ENCODE measurements at places on chromosomes 2 and 18.

- no peak for DNase-seq
Measured at GRCh38 chr2:43838560-43839267, at the start of the genes ABCG5 and ABCG8. ABCG5 (minus strand) TSS chr2:43838839; CDS start chr2:43838679, 160 bp downstream. ABCG8 (plus strand) TSS chr2:43838971; CDS start chr2:43839054, 83 bp downstream.

- DNase-seq, result no peak
Measured at GRCh38 chr2:231960810-231961348, 634 bp upstream of the DIS3L2 start.

- DNase-seq, result peak; percentile 95
Measured at GRCh38 chr2:226835796-226836547, at the start of gene RHBDD1. RHBDD1 (plus strand) TSS chr2:226836054; CDS start chr2:226864694, 28,640 bp downstream.

GRCh38 chr18:24009246-24009645, 5.3 kb upstream of the TTC39C start:
- no peak for DNase-seq

GRCh38 chr2:149033716-149034115, 4.8 kb upstream of the LYPD6B start:
- DNase-seq, result no peak

DNA sequence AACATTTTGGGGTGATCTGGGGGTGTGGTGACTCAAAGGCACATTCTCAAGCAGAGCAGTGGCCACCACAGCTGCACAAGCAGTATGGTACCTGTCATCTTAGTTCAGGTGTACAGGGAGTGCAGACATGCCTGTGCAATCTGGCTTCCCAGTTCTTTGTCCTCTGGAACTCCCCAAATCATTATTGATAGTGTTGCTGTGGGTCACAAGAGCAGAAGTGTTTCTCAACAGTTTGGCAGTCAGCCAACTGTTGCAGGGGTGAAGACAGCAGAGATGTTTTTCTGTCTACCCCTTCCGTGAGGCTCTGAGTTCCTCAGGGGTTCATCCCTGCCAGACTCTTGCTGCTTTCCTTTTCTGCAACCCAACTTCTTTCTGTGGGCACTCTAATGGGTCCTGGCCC, 206.5 kb upstream of the ZSWIM2 start:
- DNase-seq, result peak; percentile 12

GRCh38 chr2:197576631-197577030, 60.8 kb downstream of the MOB4 start:
- DNase-seq, result no peak

- DNase-seq, result no peak
Measured at GRCh38 chr18:37449618-37450017, 116.0 kb downstream of the CELF4 start.

- no peak for DNase-seq
Measured at GRCh38 chr2:64946769-64947247, 42.4 kb upstream of the SLC1A4 start.

DNA sequence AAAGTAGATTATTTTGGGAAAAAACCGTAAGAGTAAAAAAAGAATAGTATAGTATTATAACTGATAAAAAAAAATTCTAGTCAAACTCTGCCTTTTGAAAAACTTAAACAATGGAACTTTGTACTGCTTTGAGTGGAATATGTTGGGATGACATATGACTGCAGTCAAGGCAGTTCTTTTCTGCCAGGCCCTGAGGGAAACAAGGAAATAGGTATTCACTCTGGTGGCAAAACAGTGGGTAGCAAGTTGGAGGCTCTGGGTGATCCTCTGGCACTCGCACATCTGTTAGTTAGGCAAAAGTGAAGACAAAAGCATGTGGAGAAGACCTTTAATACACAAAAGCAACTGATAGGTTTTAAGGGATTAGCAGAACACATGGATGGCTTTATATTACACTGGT, 102.2 kb downstream of the ARHGEF33 start:
- DNase-seq, result no peak

DNA sequence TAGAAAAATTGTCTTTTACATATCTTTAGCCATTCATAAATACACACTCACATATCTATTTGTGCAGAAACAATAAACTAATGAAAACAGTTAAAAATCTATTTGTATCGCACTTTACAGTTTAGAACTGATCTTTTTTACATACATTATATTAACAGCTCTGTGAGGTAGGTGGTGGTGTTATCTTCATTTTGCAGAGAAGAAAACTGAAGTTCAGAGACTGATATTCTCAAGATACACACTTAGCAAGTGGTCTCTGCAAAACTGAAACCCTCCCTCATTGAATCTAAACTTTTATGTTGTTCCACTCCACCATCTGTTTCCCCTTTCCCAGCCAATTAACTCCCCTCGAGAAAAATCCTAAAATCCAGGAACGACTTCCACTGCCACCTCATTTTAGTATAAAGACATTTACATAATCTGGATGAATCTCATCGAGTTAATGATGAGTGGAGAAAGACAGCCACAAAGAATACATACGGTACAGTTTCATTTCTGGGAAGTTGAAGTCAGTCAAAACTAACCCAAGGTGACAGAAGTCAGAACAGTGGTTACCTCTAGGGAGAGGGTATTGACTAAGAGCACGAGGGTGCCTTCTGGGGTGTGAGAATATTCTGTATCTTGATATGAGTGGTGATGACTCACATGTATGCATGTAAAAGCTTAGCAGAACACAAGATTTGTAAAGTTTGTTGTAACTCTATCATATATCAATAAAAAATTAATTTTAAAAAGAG, 524.2 kb upstream of the TCF4 start:
- peak; percentile 81 for DNase-seq

- DNase-seq, result no peak
Measured at GRCh38 chr18:55607773-55608172, 19.8 kb upstream of the TCF4 start.

DNA sequence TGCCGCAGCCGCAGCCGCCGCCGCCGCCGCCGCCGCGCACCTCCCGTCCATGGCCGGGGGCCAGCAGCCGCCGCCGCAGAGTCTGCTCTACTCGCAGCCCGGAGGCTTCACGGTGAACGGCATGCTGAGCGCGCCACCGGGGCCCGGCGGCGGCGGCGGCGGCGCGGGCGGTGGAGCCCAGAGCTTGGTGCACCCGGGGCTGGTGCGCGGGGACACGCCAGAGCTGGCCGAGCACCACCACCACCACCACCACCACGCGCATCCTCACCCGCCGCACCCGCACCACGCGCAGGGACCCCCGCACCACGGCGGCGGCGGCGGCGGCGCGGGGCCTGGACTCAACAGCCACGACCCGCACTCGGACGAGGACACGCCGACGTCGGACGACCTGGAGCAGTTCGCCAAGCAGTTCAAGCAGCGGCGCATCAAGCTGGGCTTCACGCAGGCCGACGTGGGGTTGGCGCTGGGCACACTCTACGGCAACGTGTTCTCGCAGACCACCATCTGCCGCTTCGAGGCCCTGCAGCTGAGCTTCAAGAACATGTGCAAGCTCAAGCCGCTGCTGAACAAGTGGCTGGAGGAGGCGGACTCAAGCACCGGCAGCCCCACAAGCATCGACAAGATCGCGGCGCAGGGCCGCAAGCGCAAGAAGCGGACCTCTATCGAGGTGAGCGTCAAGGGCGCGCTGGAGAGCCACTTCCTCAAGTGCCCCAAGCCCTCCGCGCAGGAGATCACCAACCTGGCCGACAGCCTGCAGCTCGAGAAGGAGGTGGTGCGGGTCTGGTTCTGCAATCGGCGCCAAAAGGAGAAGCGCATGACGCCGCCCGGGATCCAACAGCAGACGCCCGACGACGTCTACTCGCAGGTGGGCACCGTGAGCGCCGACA, 2.4 kb downstream of the POU3F3 start:
- DNase-seq, result no peak

DNA sequence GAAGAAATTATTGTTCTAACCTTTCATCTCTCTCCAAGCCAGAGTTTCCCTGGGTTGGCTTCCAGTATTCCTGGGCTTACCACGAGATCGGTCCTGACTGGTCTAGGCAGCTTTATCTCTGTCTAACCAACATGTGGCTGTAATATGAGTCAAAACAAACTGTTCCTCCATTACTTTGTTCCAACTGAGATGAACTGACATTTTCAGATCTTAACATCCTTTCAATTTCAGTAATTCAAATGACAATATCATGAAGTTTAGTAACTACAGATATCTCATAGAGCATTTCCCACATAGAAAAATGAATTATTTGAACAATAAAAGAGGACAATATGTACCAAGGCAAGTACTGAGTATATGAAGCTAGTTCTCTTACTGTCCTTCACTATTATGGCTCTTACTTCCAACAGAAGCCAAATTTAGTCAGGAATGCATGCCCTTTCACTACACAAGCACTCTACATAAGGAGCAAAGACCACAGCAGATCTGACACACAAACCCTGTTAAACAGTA, 15.5 kb downstream of the SLC25A12 start:
- peak; percentile 75 for DNase-seq

GRCh38 chr2:160859096-160859495, 301.1 kb upstream of the TANK start:
- DNase-seq, result no peak

- DNase-seq, result no peak
Measured at GRCh38 chr18:60905699-60906098, 427.5 kb upstream of the CDH20 start.

DNA sequence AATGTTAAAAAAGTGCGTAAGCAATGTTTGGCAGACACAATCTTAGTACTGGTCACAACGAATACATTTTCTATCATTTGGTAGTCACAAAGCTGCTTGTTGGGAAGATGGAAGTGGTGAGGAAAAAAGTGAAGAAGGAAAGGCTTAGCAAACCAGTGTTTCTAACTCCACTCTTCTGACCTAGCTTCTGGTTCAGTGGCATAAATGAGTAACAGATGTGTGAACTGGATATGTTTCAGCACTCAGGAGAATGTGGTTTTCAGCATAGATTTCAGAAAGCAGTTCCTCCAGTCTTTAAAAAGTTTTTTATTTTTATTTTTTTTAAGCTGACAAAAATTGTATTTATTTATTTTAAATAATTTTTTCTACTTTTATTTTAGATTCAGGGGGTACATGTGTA, 357.1 kb downstream of the CPS1 start:
- DNase-seq, result no peak

GRCh38 chr2:99490623-99491461, 1.0 kb upstream of the REV1 start:
- no peak for DNase-seq

DNA sequence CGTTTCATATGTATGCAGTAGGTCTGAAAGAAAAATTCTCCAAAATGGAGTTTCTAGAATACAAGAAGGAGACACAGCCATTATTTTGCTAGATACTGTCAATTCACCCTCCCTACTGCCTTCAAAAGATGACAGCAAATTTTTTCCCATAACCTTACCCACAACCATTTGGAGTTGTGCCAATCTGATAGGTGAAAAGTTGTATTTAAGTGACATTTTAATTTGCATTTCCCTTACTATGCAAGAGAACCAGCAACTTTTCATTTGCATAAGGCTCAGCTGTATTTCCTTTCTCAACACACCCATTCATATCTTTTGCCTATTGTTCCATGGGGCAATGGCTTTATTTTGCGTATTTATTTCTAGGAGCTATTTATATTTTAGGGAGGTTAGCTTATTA, 31.4 kb upstream of the IL18RAP start:
- DNase-seq, result no peak

DNA sequence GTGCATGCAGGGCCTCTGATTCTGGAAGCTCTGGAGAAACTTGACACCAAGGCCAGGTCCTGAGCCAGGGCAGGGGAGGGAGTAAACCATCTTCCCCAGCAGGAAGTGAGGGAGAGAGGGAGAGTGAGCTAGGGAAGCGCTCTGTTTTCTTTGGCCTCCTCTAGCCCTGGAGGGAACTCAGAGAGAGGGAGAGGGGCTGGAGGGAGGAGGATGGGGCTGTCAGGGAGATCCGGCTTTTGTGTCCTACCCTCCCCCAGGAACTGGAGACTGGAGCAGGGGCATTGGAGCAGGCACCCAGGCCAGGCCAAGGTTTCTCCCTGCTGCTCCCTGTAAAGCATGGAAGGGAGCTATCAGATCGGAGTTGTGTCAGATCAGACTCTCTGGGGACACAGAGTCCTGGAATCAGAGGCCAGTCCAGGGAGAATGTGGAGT, 22.7 kb upstream of the PKDCC start:
- DNase-seq, result no peak

- no peak for DNase-seq
Measured at GRCh38 chr2:46381263-46381849, 84.1 kb downstream of the EPAS1 start.

DNA sequence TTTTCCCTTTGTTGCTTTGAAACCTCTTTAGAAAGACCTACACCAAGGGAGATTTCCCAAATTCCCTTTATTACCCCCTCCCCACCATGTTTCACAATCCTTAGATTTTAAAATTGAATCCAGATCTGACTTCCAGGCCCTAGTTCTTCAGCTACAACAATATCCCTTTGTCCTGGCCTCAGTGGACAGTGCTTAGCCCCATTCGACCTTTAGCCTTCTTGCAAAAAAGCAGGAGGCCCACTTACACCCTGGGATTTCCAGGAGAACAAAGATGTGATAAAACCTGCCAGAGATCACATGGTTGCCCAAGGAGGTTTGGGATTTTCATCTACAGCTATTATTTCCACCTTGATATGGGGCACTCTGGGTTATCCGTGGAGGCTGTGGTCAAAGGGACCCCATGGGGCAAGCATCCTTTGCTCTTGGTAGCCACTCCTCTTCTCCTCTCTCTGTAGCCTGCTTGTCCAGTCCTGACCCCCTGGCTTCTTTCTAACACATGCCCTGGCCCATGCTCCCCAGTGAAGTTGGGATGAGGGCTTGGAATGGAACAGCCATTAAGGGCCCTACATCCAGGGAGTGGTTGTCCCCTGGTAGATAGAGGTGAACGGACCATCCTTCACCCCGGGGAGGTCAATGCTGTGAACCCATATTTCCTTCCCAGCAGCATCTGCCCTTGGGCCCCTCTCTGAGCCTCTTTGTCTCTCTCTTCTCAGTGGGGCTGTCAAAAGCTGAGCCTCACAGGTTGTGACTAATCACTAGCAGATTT, 267.4 kb downstream of the DYSF start:
- DNase-seq, result no peak

- peak; percentile 82 for DNase-seq
Measured at GRCh38 chr18:10057894-10058791, 144.3 kb downstream of the VAPA start.

- no peak for DNase-seq
Measured at GRCh38 chr2:85189606-85190270, 56.5 kb downstream of the TCF7L1 start.

DNA sequence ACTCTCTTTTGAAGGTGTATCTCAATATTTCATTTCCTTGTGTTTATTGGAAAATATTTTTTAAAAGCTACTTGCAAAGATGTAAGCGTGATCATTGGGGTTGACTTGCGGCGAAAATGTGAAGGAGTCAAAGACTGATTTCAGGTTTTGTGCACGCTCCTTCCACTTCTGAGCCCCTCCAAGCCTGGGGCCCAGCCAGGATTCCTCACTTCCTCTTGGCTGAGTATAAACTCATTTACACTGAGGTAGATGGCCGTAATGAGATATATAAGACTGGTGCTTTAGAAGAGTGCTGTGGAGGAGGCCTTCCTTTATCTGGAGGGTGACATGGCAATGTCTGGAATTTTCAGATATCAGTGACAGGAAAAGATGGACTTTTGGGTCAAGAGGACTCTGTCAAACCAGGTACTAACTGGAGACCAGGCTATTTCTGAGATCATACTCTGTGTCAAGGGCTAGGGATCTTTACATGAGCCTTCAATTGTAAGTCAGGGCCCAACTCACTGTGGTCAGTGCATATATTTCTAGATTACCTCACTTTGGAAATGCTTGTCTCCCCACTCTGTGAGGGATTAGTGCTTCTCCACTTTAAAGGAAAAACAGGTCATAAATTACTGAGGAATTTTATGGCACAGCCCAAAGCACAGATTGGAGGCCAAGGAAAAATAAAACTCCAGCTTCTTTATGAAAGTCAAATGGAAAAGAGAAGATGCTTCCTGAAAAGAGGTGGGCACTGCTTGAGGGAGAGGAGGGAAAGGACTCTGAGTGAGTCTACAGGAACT, 22.8 kb downstream of the PRKCE start:
- no peak for DNase-seq

- no peak for DNase-seq
Measured at GRCh38 chr18:24764766-24765165, 304.3 kb downstream of the HRH4 start.

All from mammary epithelial cell (primary cell).